ENCODE measurements at places on chromosomes 16 and 17.
A peak's percentile ranks its signal among the peaks of the same experiment; 100 is the strongest.

- no peak for DNase-seq
Measured at GRCh38 chr16:85882181-85882810, 16.7 kb upstream of the IRF8 start.

DNA sequence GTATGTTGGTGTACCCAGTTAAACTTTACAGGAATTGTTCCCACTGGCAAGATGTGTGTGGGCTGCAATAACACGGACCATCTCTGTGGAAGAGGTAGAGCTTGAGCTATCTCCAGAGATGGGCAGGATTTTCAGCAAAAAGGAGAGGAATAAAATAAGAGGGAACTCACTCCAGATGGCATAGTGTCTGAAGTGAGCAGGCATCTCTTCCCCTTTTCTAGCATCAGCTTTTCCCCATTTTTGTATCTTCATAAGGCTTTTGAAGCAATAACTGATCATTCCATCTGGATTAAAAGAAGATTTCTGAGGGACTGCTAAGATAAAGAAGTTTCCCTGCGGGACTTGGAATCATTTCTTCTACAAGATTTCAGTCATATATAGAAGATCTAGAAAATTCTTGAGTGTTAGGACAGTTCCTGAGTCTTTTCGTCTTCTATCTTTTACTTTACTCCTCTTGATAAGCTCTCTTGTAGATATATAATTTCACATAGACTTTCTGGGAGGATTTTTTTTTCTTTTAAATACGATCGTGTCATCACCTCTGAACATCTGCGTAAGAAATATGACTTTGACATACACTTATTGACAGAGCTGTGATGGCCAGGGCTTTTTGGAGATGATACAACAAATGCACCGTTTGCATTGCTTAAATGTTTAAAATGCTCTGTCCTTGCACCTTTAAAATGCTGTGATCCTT is 2.1 kb downstream of the CPD start:
- no peak for DNase-seq

DNA sequence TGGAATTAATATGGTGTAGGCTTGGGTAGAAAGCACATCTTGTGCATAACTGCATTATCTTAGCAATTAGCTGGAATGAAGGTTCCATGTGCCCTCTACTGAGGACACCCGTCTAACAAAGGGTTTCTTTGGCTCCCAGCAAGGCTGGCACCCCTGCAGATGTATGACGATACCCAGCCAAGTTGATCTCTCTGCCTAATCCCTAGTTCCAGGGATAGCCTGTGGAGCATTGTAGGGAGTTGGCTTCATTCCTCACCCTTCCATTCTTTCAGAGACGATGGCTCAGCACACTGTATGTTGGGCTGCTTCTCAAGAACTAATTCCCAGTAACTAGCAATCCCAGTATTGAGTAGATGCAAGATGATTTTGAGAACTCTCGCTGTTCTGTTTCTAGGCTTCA is 182.5 kb downstream of the SNX29 start:
- DNase-seq: no peak

GRCh38 chr16:85180047-85180826 is 68.0 kb upstream of the CIBAR2 start:
- no peak for DNase-seq

- no peak for DNase-seq
Measured at GRCh38 chr17:71963351-71963750, 157.5 kb upstream of the SOX9 start.

GRCh38 chr17:62309396-62309795 is 71.0 kb upstream of the EFCAB3 start:
- no peak for DNase-seq

DNA sequence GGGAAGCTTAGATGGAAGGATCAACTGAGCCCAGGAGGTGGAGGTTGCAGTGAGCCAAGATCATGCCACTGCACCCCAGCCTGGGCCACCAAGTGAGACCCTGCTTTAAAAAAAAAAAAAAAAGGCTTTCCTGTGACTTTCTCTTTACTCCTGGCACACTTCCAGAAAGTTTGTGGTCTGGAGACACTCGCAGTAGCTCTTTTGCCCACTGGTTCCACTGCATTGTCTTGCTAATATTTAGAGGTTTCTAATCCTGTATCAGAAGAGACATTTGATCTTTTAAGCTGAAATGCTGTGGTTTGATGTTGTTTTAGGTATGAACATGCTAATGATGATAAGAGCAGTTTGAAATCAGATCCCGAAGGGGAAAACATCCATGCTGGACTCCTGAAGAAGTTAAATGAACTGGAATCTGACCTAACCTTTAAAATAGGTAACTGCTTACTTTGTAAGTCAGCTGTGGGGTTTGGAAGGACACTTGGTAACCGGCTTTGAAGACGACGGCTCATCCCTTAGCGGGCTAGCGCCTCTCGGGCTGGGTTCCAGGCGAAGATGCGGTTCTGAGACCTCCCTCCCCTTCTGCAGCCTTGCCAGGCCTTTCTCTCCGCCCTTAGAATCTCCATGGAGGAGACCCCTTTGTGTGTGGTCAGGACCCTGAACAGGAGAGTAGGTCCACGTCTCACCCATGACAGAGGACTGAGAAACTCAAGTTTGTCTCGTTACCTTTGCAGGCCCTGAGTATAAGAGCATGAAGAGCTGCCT is 23.1 kb downstream of the NTAN1 start:
- no peak for DNase-seq

DNA sequence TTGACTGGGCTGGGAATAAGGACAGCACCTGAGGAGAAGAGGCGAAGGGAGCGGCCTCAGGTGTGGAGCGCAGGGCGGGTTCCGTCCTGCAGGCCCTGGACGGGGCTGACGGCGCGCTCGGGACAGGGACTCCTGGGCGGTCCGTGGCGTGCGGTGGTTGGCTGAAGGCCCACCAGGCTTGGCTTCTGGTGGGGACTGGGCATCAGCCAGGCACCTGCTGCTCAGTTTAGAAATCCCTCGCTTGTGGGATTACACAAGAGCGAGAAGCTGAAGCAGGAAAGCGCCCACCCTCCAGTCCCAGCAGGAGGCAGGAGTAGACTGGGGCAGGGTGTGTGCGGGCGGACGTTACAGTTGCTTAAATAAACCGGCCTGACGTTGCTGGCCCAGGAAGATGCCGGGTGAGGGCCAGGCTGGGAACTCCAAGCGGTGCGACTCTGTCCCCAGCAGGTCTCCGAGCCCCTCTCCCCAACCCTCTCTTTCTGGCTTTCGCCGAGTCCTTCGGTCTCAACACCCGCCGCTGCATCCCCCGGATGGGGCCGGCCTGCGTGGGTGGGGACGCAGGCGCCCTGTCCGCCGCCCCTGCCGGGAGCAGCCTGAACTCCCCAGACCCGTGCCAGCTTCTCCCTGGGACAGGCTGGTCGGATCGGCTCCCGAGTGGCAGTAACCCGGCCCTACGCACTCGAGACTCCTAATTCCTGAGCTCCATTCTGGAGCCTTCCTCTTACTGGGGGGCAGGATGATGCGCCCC is 639 bp downstream of the MIF4GD start:
- peak; percentile 39 for DNase-seq

DNA sequence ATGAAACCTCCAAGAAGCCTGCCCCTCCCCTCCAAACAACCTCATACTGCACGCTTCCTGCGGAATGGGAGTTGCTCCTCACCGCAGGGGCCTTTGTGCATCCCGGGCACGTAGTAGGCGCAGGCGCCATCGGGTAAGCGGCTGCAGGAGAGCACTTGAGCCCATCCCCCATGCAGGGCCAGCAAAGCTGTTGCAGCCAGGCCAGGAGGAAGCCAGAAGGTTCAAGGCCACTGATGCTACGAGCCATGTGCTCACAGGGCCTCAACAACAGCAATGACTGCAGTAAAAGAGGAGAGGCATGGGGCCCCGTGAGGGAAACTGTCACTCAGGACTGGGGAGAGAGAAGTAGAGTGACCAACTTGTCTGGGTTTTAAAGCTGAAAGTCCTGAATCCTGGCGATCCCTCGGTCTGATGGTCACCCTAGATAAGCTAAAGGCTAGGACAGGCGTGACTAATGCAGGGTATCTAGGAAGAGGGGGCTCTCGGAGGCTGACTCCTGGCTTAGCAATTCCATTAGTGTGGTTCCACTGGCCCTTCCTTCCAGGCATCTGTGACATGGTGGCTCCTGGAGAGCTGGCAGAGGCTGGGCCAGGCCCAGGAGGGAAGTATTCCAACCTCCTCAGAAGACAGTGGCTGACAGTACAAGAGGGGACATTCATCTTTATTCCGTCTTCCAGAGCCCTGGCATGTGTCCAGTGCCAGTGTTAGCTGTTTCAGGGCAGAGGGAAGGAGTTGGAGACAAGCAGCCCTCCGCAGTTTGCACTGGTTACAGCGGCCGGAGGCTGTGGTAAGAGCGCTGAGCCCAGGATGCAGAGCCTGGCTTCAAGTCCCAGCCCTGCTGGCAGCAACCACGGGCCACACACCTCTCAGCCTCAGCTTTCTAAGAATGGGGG is 20.8 kb downstream of the GOSR2 start:
- no peak for DNase-seq

- no peak for DNase-seq
Measured at GRCh38 chr16:27238016-27238587, 30.5 kb downstream of the NSMCE1 start.

GRCh38 chr17:56740481-56740880 is 93.2 kb downstream of the C17orf67 start:
- DNase-seq: no peak

GRCh38 chr17:36627101-36627500 is 25.7 kb downstream of the MRM1 start:
- no peak for DNase-seq

DNA sequence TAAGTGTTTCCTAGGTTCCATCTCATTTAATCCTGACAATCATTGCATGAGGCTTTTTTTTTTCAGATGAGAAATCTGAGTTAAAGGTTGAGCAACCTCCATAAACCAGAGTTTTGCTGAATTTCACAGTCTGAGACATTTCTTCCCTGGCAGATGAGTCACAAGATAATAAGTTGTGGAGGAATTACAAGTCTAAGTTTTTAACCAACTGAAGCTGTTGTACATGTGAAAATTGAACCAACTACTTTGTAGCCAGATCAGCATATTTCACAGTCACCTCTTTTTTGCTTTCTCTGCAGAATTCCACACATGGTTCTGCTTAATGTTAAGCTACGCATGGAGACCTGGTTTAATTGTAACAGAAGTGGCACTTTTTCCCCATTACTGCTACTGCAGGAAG is 765.6 kb downstream of the CDH11 start:
- peak; percentile 92 for DNase-seq

GRCh38 chr17:7841396-7841914 is 7.4 kb downstream of the KDM6B start:
- no peak for DNase-seq

DNA sequence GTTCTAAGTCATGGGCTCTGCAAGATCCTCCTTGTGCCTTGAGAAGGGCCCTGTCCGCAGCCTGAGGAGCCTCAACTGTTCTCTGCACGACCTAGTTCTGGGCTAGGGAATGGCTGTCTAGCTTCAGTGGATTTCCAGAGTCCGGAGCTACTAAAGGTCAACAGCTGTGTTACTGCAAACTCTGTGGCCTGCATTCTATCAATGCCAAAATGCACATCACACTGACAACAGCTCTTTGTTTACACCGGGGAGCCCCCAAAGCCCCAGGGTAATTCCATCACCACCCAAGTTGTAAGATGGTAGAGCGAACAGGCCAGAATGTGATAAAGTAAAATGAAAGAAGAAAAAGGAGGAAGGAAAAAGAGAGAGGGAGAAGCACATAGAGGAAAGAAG is 610.2 kb downstream of the MAF start:
- no peak for DNase-seq

GRCh38 chr17:2924211-2924610 is 128.0 kb downstream of the RAP1GAP2 start:
- peak; percentile 13 for DNase-seq

- DNase-seq: no peak
Measured at GRCh38 chr16:50067290-50067853, 1.6 kb downstream of the HEATR3 start.

DNA sequence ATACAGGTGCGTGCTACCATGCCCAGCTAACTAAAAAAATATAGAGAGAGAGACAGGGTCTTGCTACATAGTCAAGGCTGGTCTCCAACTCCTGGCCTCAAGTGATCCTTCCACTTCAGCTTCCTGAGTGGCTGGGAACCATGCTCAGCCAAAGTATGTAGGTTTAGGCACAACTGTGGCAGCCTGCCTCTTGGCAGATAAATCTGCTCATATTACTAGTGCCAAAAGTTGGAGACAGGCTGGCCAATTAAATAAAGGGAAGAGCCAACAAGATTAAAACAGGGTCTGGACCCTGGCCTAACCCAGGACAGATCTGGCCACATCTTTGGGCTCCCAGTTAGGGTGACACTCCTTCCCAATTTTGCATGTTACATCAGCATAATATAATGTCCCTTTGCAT is 151.7 kb downstream of the CBLN1 start:
- no peak for DNase-seq

DNA sequence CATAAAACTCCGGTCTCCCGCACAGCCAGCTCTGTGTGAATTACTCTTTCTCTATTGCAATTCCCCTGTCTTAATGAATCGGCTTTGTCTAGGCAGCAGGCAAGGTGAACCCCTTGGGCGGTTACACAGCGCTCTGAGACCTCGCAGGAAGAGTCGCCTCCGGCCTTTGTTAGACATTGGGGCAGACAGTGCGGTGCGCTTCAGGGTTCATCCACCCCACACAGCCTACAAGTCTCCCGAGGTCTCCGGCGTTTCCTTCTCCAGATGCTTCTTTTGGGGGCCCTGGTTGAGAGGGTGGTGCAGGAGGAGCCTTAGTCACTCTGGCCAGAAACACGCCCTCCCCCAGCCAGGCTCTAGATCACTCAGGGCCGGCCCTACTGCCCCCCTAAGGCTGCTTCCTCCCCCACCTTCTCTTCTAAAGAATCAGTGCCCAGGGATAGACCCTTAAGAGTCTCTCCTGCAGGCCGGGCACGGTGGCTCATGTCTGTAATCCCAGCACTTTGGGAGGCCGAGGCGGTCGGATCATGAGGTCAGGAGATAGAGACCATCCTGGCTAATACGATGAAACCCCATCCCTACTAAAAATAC is 1.7 kb upstream of the MSRB1 start:
- no peak for DNase-seq

- DNase-seq: no peak
Measured at GRCh38 chr16:65657071-65657494, 535.2 kb upstream of the CDH11 start.

- DNase-seq: no peak
Measured at GRCh38 chr17:27499451-27500265, 43.4 kb downstream of the KSR1 start.

DNA sequence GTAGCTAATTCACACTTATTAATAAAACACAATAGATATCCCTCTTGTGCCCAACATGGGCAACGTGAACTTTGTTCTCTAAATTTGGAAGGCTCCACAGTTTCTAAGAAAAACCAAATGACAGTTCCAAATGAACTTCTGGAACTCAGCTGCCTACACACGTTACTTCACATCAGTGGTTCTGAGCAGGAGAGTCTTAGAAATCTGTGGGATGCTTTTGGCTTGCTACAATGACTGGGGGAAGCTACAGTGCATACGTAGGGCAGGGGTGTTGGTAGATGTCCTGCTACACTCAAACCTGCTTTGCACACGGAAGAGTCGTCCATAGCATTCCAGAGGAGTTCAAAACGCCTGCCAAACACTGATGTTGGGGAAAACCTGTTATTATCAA is 8.0 kb downstream of the TXNDC11 start:
- no peak for DNase-seq

- no peak for DNase-seq
Measured at GRCh38 chr17:16962804-16963203, 9.1 kb downstream of the TNFRSF13B start.

GRCh38 chr16:81004646-81005353 is 1.9 kb downstream of the CMC2 start:
- DNase-seq: no peak
